CD4-positive, alpha-beta T cell treated with Interleukin-12 subunit alpha and Interleukin-12 subunit beta, for 1 hour (primary cell): ENCODE measurements at places on chromosomes 12 and 14.
A peak's percentile ranks its signal among the peaks of the same experiment; 100 is the strongest.

- no peak for DNase-seq
Measured at GRCh38 chr14:95314609-95315008, 5.1 kb downstream of the CLMN start.

- DNase-seq = no peak
Measured at GRCh38 chr12:3317841-3318501, 173.0 kb upstream of the PRMT8 start.

DNA sequence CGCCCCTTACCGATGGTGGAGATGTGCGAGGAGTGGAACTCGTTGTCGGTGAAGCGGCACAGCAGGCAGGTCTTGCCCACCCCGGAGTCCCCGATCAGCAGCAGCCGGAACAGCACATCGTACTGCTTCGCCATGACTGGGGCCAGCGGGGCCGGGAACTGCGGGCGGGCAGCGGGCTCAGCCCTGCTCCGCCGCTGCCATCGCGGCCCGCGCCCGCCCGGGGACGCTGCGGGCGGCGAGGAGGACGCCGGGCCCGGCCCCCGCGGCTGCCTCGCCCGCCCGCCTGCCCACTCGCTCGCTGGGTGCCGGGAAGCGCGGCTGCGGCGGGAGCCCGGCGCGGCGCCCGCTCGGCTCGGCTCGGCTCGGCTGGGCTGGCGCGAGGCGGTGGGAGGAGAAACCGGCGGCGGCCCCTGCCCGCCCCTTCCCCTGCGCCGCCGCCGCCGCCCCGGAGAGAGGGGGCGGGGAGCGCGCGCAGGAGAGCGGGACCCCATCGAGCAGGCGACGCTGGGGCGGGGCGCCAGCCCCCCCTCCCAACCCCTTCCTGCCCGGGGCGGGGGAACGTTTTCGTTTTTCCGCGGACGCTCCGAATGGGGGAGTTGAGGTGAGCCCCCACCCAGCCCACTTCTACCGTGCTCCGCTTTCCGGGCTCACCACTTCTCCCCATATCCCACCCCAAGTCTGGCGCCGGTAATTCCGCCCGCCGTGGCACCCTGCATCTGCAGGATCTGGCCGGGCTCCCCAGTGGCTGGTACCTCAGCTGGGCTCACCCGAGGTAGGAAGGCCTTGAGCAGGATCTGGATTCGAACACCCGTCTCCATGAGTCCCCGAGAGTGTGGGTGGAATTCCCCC lies at the start of gene RAB15:
TSS of gene RAB15 (minus strand) at position 394 of the 849 bp plus-strand sequence. CDS start at position 134, 260 bp downstream.
- peak; percentile 52 for DNase-seq

DNA sequence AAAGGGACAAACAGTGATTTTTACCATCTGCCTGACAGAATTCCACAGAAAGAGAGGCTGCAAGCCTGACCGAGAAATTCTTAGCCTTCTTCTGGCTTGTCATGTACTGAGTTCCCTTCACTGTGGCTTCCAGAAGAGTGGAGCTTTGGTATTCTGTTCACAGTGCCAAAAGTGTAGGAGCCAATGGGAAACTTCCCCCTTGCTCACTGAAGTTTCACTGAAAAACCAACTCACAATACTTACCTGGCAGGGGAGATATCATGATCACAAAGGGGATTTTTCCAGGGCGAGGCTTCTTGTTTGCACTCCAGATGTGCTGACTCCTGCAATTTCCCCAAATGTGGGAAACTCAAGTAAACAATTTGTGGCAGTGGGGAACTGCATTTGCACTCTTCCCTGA lies 31.7 kb upstream of the MMP19 start:
- DNase-seq = no peak

DNA sequence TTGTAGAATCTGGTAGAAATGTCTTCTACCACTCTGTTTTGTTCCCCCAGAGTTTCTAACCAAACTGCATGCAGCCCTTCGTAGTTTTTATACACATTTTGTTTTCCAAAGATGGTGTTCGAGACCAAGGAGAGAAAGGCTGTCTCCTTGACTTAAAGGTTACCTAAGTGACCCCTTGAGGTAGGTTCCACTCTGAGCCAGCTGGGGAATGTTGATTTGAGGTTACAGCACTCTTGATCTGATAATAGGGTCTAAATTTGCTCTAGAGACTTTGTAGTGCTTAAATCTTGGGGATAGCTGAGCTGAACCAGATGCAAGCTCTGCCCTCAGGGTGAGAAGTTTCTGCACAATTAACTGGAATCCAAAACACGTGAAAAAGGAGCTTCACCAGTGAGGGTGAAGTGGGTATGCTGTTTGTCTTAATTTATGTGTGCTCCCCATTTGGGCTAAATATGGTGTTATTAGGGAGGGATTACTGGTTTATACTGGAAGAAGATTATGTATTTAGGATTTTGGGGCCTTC lies 3.1 kb downstream of the TMBIM6 start:
- DNase-seq = no peak

GRCh38 chr14:63174760-63175191 lies 29.5 kb upstream of the RHOJ start:
- DNase-seq = no peak

- DNase-seq = no peak
Measured at GRCh38 chr14:37056473-37056872, 115.9 kb downstream of the SLC25A21 start.

DNA sequence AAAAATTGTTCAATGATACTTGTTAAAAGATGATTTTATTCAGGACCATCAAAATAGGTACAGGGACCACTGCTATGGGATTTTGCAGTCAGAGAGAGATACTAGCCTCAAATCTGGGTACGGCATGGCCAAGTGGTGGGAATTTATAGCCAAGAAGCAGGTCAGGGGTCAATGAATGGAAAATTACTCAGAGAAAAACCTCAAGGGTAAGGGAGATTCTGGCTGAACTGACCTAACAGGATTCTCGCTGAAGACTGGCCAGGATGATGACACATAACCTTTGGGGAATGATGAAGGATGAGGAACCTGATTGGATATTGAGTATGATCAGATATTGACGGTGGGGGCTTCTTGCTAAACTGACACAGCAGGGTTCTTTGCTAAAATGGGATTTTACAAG lies 32.7 kb downstream of the DEPDC4 start:
- DNase-seq = no peak

DNA sequence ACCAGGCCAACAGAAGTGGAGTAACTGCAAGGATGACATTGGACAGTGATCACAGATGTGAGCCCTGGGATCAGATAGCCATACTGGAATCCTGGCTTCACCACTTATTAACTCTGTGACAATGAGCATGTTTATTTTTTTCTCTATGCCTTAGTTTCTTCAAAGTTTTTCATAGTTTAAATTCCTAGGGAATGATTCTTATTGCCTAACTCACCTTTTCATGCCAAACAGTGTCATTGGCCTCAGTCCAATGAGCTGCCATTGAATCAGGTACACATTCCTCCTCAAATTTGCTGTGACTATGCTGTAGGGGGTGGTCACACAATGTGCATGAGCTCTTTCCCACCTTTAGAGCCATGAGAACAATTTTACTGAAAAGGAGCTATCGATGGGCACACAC lies 342.3 kb downstream of the SYT1 start:
- DNase-seq = no peak

- peak; percentile 26 for DNase-seq
Measured at GRCh38 chr14:94548999-94549985, 11.9 kb upstream of the SERPINA4 start.

- no peak for DNase-seq
Measured at GRCh38 chr12:42201063-42201462, 37.0 kb downstream of the YAF2 start.

GRCh38 chr12:90510948-90511347 lies 444.0 kb downstream of the CCER1 start:
- DNase-seq = no peak

GRCh38 chr12:57591782-57592325 lies 862 bp downstream of the PIP4K2C start:
- DNase-seq = no peak

GRCh38 chr12:117031843-117032592 lies 67.2 kb downstream of the TESC start:
- DNase-seq = no peak

DNA sequence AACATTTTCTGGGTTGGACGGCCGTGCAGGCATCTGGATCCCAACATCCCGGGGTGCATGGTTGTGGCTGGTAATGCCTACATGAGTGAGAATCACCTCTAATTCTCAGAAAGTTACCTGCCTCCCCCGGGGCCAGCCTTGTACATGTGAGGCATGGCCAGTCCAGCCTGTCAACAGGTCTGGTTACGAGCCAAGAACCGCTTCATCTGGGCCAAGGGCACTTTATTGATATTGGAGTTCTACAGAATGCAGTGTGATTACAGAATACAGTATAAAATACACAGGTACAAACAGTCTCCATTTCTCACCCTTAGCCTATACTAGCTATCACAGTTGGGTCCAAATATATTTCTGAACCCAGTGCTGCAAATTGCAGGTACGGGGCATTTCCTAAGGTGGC lies 84.9 kb upstream of the EVL start:
- DNase-seq = no peak

GRCh38 chr12:92551210-92551609 lies 151.6 kb upstream of the PLEKHG7 start:
- no peak for DNase-seq

DNA sequence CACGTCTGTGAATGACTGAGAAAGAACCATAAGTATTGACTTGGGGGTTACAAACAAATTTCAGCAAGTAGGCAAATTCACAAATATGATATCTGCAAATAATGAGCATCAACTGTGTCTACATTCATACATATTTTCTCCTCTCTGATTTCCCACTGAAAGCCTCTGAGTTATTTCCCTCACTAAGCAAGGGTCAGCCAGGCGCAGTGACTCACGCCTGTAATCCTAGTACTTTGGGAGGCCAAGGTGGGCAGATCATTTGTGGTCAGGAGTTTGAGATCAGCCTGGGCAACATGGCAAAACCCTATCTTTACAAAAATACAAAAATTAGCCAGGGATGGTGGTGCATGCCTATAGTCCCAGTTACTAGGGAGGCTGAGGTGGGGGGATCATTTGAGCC lies 80.8 kb downstream of the SLC25A21 start:
- DNase-seq = no peak

- no peak for DNase-seq
Measured at GRCh38 chr12:112967306-112967705, 11.0 kb upstream of the OAS2 start.

DNA sequence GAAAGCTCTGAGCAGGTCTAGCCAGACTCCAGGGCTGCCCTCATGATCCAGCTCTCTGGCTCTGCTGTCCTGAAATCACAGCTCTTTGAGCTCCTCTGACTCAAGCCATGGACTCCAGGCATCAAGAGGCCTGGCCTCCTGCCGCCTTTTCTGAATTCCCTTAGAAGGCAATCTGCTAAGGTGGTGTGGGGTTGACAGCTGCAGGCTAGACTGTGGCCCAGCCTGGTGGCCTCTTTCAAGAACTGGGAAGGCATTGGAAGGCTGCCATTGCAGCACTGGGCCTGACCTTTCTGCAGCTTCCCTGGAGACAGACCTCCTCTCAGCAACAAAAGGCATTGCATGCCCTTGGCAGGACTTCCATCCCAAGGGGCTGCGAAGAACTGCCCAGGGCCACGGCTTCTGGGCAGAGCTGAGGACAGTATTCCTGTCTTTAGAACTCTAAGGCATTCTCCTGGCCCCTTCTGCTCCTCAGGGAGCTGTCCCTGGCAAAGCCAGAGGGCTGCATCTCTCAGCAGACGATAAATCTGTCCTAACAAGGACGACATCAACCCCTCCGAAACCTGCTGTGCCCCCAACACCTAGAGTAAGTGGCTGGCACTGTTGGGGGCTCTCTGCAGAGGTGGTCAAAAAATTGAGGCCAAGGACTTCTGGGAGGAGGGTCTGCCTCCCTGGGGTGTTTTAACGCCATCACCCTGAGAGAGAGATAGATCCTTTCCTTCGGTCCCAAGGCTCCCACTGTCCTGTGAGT lies 115.6 kb downstream of the RBM19 start:
- DNase-seq = no peak

DNA sequence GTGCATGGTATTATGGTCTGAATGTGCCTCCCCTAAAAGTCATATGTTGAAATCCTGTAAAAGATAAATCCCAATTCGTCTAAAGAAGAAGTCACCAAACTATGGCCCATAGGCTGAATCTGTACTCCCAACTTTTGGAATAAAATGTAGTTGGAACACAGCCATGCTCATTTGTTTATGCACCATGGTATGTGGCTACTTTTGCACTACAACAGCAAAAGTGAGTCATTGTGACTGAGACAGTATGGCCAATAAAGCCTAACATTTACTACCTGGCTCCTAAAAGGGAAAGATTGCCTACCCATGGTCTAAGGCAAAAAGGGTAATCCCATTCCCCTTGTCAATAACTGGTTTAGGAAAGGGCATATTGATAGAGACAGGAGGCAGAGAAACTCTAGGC lies 101.8 kb downstream of the LRIG3 start:
- no peak for DNase-seq

GRCh38 chr14:93304771-93305170 lies 28.1 kb downstream of the BTBD7 start:
- no peak for DNase-seq

GRCh38 chr14:64391113-64391725 lies 3.1 kb downstream of the MTHFD1 start:
- no peak for DNase-seq

- DNase-seq = no peak
Measured at GRCh38 chr12:124411281-124411878, 116.5 kb downstream of the RFLNA start.

- DNase-seq = no peak
Measured at GRCh38 chr12:96623155-96623554, 133.8 kb downstream of the CFAP54 start.

DNA sequence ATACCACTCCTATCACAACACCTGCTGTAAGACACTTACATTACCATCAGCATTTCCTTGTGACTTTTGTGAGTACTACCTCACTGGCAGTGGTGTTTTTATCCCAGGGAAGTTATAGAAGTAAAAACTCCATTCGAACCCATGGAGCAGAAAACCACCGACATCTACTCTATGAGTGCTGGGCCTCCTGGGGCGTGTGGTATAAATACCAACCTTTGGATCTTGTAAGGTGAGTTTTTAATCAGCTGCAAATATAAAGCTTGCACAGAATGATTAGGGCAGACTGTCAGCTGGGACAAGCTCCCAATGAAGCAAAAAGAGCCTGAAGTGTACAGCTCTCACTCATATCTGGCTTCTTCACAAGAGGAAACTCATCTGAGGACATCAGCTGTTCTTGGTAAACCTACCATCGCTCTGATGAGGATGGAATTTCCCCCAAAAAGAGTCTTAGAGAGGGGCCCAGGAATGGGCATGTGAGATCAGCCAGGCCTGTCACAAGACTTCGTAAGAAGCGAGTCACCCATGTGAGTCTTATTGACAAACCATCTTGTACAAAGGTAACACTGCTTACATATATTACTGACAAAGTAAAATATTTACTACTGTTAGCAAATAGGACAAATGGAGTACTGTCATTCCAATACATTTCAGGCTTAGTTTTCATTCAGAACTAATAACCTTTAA lies 170.0 kb downstream of the SLC5A8 start:
- DNase-seq = no peak

GRCh38 chr14:32534145-32534544 lies 205.0 kb downstream of the AKAP6 start:
- no peak for DNase-seq

DNA sequence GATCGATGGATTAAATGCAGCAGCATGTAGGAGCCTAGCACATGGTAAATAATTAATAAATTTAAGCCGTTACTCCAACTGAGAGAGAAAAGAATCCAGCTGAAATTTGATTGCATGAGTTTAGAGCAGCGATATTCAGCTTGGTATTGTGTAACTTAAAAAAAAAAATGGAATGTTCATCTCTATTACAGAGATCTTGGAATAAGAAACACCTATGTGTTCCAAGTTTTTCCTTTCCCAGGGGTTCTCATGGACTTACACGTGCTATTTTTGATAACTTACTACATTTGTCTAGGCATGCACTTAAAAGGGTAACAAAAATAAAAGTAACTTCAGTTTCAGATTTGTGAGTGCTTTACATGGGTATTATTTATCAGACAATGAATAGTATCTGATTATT lies 122.8 kb downstream of the RASSF9 start:
- no peak for DNase-seq
